ENCODE measurements at places on chromosomes 5 and 9.

DNA sequence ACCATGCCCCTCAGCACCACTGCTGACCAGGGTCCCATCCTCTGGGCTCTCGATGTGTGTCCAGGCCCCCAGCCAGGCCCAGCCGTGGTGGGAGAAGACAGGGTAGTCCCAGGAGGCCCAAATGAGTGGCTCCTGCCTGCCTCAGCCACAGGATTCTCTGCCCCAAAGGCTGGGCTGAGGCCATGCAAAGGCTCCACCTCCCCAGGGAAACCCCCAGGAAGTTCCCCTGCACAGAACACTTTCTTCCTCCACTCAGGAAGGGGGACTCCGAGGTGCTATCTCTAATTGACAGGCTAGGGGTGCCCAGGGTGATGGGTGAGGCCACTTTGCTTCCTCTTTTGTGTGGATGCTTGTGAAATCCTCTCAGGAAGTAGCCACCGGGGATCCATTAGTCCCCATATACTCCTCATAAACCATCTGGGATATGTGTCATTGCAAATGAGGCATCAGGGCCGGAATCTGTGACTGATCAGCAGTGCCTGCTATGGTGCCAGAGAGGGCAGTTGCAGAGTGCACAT lies 23.1 kb upstream of the TDRD7 start:
- no peak for DNase-seq

DNA sequence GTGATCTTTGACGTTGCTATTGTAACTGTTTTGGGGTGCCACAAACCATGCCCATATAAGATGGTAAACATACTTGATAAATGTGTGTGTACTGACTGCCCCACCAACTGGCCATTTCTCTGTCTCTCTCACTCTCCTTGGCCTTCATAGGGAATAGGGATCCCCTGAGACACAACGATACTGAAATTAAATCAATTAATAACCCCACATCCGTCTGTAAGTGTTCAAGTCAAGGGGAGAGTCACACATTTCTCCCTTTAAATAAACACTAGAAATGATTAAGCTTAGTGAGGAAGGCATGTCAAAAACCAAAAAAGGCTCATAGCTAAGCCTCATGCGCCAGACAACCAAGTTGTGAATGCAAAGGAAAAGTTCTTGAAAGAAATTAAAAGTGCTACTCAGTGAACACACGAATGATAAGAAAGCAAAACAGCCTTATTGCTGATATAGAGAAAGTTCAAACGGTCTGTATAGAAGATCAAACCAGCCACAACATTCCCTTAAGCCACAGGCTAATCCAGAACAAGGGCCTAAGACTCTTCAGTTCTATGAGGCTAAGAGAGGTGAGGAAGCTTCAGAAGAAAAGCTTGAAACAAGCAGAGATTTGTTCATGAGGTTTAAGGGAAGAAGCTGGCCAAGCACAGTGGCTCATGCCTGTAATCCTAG lies 111.1 kb downstream of the UGCG start:
- no peak for DNase-seq

GRCh38 chr9:114370251-114370967 lies 17.4 kb downstream of the AKNA start:
- no peak for DNase-seq

DNA sequence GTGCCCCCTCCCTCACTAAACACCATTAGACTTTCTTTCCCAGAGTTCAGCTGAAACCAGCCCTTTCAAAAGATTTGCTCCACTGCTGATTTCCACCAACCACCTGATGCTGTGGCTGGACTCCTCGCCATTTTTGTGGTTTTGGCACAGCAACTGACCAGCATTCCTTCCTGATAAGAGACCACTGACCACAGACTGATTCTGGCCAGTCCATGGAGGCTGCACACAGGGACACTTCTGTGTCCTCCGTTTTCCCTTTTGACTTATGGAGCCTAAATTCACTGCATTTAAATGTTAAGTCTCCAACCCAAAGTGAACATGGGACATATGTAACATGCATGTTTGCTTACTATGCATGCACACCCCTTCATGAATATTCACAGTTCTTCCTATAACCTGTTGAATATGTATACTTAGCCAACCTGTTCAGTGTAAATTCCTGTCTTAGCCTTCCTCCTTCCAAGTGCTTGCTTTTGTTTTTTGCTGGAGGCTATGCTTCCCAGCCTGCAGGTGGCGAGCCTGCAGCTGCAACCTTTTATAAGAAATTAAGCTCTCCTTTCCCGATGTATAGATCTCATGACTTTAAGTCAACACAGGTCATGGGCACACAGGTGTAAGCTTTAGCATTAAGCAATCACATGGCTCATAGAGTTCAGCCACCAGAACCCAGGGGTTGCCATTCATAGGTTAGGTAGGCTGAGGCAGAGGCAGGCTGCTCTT lies 78.7 kb downstream of the ACTL7B start:
- no peak for DNase-seq

GRCh38 chr9:9625248-9625647 lies 987.6 kb downstream of the PTPRD start:
- no peak for DNase-seq

- no peak for DNase-seq
Observed at GRCh38 chr5:83527221-83527620, 55.7 kb downstream of the VCAN start.

DNA sequence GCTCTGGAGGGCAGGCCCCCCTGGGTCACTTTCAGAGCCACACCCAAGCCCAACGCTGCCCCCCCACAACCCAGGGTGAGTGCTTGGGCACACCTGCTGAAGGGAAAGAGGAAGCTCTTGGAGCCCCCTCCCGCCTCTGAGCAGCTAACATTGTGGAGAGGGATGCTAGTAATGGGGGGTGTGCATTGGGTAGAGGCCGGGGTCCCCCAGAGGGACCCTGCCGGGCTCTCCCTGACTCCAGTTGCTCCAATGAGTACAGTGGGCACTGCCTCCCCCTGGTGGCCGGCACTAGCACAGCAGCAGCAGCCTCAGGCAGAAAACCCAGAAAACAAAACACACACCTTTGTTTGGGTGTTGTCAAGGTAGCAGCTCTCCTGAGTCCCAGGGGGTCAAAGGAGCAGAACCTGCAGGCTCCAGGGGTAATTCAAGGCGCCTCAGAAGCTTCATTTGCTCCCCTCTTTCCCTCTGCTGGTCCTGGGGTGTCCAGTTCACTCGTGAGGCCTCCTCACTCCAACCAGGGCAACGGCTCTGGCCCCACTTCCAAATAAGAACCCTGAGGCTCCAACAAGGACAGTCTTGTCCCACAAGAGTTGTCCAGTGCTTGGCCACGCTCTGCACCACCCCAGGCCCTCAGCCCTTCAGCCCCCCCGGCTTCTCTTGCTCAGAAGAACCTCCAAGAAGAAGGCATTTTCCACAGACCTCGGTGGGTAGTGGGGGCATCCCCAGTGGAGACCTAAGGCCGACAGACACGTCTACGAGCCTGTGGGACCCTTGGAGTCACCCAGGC lies 16.1 kb downstream of the GBGT1 start:
- DNase-seq, result peak; percentile 82

GRCh38 chr9:26786564-26786963 lies 106.0 kb downstream of the CAAP1 start:
- DNase-seq, result no peak

- DNase-seq, result no peak
Observed at GRCh38 chr9:130665431-130666392, 1.3 kb downstream of the PRDM12 start.

- no peak for DNase-seq
Observed at GRCh38 chr9:32414856-32415255, 30.4 kb downstream of the ACO1 start.

DNA sequence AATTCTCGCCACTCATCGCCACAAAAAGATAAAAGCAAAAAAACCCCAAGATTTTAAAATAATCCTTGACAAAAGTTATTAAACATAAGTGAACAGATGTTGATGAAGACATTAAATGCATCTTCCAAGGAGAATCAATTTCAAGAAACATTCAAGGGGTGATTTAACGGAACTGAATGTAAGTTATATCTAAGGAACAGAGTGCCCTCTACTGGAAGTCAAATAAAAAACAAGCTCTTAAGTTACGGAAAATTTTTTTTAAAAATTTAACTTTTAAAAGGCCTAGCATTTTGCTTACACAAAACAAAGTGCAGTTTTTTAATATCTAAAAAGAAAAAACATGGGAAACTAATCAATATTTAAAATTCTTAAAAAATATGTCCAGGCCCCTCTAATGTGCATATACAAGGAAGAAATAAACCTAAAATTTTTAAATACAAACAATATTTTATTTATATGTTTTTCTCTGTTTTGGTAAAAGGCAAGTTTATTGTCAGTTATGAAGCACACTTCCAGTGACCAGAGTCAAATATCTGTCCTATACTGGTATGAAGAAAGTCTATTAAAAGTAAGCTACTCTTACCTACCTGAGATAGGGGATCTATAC lies 28.0 kb downstream of the TEX10 start:
- no peak for DNase-seq

DNA sequence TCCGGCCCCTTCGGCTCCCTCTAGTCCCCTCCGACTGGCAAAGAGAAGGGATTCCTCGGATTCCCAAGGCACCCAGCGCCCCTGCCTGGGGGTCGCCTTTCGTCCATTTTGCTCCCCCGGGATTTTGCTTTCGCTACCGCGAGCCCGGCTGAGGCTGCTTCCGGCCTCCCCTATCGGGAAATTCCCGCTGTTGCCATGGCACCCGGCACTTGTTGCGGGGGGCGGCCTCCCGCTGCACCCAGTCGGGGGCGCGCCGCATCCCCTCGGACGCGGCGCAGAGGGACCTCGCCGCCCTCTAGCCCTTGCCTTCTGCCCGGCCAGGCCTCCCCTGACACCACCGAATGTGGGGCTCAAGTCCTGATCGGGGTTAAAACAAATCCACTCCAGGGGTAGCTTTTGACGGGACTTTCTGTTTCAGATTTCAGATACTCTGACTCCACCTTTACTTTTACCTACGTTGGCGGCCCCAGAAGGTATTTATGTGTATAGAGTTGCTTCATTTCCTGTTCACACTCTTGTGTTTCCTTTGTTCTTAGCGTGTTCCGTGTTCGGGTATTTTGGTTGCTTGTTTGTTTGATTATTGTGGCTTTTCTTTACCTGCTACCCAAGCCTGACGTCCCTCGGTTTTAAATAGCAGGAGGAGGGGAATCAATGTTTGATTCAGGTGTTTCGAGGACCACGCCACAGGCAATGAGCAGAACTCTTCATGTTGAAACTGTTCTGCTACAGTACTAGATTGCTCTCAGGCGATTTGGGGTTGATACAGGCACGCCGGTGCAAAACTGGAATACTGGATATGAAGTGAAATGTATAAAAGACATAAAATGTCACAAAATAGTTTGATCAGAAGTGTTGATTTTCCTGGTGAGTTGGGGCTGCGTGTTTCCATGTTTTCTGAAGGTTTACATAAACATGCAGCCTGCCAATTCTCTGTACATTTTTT lies 1.5 kb downstream of the PARP8 start:
- peak; percentile 36 for DNase-seq

GRCh38 chr9:129139233-129139992 lies 28.2 kb downstream of the PTPA start:
- DNase-seq, result peak; percentile 80

DNA sequence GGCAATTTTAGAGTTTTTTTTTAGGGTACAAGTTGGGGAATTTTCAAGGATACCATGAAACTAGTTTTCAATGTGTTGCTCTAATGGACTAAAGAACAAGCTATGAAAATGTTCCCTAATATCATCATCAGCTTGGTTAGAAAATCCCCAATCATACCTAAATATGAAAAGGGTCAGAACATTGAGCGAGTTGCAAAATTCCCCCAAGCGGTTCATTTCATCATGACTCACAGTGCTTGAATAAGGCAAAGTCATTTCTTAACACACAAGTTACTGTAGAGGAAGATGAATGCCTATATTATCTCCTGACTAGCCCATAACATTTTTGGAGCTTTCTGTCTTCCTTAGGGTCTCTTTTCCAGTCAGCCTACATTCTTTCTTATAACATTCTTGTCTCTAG lies 62.7 kb downstream of the ST8SIA4 start:
- no peak for DNase-seq

DNA sequence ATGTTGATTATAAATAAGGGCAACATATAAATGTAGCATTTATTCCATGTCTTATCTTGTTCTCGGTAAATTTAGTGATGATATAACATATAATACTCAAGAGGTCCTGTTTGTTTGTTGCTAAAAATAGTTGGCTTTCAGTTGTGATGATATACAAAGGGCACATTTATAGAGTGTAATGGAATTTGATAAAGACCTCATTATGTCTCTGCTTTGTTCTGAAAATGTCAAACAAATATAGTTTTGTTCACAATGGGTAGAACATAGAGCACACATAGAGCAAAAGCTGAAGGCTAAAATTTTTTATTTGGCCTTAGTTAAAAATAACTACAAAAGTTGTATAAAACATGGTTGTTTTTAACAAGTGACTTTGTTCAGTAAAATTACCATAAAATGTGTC lies 477.1 kb upstream of the SMC2 start:
- no peak for DNase-seq

DNA sequence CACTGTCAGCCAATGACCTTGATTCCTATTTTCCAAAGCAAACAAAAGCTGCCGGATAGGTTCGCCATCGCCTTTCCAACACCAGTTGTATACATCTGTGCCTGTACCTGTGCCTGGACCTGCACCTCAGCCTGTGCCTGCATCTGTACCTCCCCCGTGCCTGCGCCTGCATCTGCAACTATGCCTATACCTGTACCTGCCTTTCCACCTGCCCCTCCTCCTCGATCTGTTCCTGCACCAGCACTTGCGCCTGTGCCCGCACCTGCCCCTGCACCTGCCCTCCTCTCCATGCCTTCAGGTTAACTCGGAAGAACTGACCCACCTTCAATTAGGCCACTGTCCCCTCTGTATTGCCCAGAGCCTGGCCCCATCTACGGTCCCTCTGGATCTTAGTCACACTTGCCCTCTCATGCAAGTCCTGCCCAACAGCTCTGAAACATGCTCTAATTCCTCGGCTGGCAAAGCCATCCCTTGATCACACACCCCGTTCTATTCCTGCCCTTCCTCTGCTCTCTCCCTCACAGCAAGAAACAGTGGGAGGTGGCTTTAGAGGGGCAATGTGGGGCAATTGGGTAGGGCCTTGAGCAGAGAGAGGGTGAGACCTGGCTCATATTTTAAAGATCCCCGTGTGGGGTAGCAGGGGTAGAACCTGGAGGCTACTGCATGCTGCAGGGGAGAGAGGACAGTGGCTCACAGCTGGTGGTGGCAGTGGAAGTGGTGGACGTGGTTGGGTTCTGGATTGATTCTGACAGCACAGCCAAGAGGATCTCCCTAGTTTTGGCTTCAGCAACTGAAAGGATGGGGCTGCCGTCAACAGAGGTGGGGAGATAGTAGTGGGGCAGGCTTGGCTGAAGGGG lies 59.6 kb upstream of the PHYKPL start:
- DNase-seq, result no peak

DNA sequence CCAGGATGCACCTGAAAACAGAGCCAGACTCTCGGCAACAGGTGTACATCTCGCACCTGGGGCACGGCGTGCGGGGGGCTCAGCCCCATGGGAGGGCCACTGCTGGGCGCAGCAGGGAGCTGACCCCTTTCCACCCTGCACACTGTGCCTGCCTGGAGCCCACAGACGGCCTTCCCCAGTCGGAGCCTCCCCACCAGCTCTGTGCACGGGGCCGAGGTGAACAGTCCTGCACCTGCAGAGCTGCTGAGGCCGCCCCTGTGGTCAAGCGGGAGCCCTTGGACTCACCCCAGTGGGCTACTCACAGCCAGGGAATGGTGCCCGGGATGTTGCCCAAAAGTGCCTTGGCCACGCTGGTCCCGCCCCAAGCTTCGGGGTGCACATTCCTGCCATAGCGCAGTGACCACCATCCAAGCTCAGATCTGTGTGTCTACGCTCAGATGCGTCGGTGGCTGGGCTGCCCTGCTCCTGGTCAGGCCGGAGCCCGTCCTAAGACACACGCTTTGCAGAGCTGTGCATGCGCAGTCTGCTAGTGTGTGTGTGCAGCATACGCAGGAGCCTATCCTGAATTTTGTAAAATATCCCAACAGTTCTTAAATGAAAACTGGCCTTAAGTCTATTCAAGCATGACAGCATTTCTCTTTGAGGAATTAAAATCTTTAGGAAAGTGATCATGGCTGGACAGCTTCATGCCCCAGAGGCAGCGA lies 8.4 kb upstream of the EXOC3 start:
- peak; percentile 26 for DNase-seq
